ENCODE measurements at places on chromosomes 4 and X.

- no peak for DNase-seq
Observed at GRCh38 chr4:37415845-37416369, 171.4 kb downstream of the NWD2 start.

DNA sequence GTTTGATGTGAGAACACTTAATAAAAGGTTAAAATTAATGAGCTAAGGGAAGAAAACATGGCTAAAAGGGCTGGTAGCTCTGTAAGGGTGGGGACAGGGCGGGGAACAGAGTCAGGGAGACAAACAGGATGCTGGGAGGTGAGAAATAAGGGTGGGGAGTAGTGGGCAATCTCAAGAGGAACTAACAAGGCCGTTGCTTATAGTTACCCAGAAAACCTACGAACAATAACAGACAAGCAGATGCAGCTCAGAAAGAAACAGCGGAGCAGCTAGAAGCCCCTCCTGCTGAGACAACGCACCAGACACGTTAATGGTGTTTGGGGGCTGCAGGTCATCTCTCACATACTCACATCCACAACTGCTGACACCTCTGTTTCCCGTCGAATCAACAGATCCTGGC, 9.7 kb upstream of the KLF3 start:
- DNase-seq, result no peak

DNA sequence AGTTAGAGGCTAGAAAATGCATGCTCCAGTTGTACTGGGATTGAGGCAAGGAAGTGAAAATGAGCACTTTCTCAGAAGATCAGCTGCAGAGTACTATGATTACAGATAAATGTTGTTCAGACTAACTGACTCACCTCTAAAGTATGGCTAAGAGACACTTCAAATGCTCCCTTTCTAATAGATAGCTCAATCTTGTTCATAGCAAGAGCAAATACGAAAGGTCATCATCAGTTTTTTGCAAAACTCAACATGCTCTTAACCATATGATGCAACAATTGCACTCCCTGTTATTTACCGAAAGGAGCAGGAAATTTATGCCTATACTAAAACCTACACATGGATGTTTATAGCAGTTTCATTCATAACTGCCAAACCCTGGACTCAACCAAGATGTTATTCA, 838.4 kb upstream of the INTU start:
- no peak for DNase-seq

GRCh38 chr4:165678236-165678935, 194.7 kb upstream of the TLL1 start:
- DNase-seq, result no peak

DNA sequence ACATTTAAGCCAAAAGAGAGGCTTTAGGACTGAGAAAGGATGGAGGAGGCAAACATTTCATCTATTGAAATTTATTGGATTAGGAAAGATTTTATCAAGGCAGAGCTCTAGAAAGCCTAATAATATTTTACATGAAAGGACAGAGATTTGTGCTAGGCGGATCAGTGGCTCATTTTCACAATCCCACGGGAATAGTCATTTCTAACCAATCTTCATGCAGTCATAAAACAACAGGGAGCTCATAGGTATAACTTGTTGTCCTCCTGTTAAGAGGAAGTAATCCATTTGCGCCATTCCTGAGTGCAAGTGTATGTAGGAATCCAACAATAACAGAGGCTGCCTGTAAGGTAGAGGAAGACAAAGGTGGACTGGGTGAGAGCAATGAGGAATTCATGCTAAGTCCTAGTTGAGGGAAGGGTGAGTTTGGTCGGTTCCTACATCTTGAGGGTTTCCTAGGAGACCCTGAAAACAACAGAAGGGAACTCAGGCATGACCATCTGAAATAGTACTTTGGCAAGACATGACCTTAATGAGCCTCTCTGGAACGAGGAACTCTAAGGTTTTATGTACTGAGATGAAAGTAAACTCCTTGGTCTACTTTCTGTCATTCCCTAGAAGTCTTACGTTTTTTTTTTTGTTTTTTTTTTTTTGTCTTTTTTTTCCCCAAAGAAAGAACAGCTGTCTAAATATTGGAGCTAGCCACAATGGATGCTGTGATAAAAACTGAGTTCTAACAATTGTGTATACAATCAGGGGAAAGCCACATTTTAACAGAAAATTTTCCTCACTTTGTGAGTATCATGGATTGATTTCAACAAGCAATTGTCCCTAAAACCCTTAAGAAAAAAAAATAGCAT, 89.7 kb downstream of the GEMIN8 start:
- no peak for DNase-seq

GRCh38 chr4:2837110-2837903, 6.3 kb upstream of the ADD1 start:
- no peak for DNase-seq

GRCh38 chr4:7063362-7063761, 4.5 kb downstream of the GRPEL1 start:
- no peak for DNase-seq

DNA sequence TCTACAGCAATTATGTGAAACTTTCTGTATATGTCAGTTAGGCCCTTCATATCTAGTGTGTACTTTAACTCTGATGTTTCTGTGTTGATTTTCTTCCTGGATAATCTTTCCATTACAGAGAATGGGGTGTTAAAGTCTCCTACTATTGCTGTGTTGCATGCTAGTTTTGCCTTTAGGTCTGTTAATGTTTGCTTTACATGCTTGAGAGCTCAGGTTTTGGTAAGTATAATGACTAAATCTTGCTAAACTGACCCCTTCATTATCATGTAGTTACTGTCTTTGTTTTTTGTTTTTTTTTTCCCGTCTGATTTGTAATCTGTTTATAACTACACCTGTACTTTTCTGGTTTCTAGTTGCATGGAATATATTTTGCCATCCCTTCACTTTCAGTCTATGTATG, 63.6 kb upstream of the UGT2B15 start:
- DNase-seq, result no peak

DNA sequence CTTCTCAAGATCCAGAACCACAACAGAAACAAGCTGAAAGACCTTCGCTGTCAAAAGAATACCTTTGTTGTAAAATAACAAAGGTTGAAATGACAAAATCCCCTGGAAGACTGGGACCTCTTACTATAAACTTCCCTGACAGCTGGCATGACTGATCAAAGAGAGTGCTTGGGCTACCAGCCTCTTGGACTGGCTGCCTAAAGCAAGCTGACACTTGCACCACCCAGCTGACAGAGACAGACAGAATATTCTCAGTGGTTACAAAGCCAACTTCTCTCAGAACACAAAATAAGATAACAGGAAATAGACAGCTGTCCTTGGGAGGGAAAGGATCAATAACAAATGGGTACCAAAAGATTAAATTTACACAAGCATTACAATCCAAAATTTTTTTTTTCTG, 241.7 kb upstream of the SPOCK3 start:
- DNase-seq, result no peak

GRCh38 chrX:15815779-15816437, 25.6 kb downstream of the ZRSR2 start:
- peak; percentile 12 for DNase-seq

GRCh38 chr4:105122350-105122749, 24.3 kb upstream of the TET2 start:
- no peak for DNase-seq

- no peak for DNase-seq
Observed at GRCh38 chr4:1599026-1599481, 85.1 kb downstream of the FAM53A start.

- DNase-seq, result no peak
Observed at GRCh38 chrX:43679778-43680177, 23.7 kb downstream of the MAOA start.

GRCh38 chrX:129559783-129560182, 19.7 kb downstream of the OCRL start:
- DNase-seq, result no peak

- DNase-seq, result no peak
Observed at GRCh38 chrX:118347131-118347530, 1.2 kb downstream of the WDR44 start.

DNA sequence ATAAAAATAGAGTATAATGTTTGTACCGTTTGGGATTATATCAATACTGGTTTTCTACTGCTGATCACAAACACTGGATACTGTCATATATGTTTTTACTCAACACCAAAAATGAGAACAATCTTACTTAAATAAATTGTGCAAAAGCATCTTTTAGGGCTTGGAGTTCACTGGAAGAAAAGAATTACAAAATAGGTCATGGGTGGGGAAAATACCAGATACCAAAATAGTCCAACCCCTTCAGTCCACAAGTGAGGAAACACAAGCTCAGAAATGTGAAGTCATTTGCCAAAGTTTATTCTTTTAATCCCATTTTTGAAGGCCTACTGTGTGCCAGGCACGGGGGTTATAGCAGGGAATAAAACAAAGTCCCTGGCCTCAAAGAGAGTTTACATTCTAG, 64.4 kb downstream of the ADGRG2 start:
- no peak for DNase-seq

DNA sequence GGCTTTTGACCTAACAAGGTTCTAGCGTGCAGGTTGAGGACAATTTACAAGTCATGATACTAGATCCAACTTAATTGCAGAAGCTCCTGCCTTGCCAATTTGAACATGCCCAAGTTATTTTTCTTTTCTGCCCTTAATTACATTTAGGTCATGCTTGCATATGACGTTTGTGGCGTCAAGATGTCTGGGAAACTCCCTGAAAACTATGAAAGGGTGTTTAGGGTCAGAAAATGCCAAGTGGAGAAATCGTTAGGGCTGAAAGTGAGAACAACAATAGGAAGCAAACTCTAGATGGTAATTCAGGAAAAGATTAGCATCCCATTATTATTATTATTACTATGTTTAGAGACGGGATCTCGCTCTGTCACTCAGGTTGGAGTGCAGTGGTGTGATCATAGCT, 38.2 kb upstream of the PLAC8 start:
- DNase-seq, result no peak

DNA sequence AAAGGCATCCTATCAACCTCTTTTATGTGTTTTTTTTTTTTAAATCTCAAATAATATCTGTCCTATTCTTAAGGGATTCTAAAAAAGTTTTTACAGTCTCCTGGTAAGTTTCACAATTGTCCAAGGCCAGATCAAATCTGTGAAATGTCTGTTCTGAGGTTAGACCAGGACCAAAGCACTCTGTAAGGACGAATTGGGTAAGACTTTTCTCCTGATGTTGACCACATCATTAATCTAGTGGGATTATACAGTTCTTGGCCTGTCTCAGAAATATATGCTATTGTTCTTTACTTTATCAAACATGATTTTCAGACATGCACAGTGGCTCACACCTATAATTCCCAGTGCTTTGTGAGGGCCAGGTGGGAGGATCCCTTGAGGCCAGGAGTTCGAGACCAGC, 45.8 kb upstream of the TMEM131L start:
- DNase-seq, result no peak

DNA sequence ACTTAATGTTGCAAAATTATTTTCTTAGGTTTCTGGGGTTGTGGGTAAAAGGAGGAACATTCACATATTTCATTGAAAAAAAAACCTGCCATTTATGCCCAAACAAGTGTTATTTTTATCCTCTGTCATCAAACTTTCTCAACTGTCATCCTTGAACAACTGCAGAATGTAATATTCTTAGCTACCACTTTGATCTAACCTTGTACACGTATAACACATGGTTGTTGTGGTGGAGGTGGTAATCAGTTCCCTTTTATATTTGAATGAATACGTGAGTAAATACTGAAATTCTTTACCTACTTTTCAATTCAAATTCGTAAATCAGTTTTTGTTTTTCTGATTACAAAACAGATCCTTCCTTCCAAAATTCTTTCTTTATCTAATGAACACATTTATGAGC, 3.8 kb upstream of the AMMECR1 start:
- no peak for DNase-seq

GRCh38 chrX:69136546-69137331, 28.5 kb downstream of the PJA1 start:
- DNase-seq, result no peak

- DNase-seq, result no peak
Observed at GRCh38 chr4:185792384-185793115, 19.4 kb downstream of the SORBS2 start.

GRCh38 chr4:27577951-27578350, 717.3 kb downstream of the STIM2 start:
- DNase-seq, result no peak

GRCh38 chr4:52241916-52242315, 190.8 kb downstream of the SPATA18 start:
- no peak for DNase-seq

GRCh38 chrX:53261355-53261972, 19.9 kb downstream of the IQSEC2 start:
- DNase-seq, result no peak

DNA sequence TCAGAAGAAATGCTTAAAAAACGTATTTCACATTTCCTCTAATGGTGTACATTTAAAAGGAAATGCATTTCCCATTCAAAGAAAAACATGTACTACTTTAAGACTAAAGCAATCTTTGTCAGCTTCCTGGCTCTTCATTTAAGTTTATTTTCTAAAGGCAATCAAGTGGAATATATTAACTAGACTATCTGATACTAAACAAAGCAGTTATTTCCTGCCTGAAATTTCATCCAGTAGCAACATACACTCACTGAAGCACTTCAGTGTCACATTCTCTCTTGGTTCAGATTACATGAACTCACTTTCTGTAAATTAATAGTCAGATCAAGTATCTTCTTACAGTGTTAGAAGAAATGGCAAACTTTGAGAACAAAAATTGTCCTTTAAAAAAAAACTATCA, 42.5 kb downstream of the LRBA start:
- DNase-seq, result no peak

- DNase-seq, result no peak
Observed at GRCh38 chr4:52052475-52052780, 1.3 kb downstream of the SPATA18 start.

DNA sequence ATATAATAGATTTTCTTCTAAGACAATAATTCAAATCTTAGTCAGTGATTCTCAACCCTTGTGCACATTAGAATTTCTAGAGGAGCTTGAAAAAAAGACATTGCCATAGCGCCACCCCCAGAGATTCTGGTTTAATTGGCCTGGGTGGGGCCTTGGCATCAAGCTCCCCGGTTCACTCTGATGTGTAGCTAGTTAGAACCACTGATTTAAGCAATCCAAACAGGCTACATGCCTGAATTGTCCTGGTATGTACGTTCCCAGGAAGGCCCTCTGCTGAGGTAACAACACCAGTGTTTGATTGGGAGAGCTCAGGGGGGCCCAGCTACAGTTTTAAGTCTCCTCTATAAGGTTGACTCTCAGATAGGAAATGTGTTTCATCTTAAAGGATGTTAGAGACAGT, 1.3 kb upstream of the ATP10D start:
- DNase-seq, result no peak

GRCh38 chr4:7767966-7768365, 171.7 kb downstream of the AFAP1 start:
- DNase-seq, result no peak
